ENCODE measurements at places on chromosomes 3 and 15.
A peak's percentile ranks its signal among the peaks of the same experiment; 100 is the strongest.

GRCh38 chr15:41241221-41241964, 10.3 kb downstream of the CHP1 start:
- DNase-seq, result no peak

- DNase-seq, result no peak
These were observed 305.6 kb upstream of the LRRFIP2 start for GRCh38 chr3:37479981-37480380.

GRCh38 chr3:120181632-120182031, 87.4 kb upstream of the GSK3B start:
- no peak for DNase-seq

DNA sequence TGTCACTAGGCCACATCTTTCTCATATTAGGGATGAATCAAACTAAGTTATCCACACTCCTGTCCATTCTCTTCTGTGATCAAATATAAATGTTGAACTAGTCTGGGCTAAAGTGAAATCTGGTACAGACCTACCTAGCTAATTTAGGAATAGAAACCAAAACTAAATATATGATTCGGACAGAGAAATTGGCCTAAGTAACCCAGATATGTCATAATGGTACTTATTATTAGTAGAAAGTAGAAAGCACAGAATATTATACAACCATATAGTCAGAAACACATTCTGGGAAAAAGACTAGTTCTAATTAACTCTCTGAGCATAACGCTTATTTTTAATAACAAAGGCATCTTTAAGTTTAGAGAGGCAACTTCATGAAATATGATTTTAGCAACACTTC, 389.0 kb downstream of the LSAMP start:
- DNase-seq, result no peak

DNA sequence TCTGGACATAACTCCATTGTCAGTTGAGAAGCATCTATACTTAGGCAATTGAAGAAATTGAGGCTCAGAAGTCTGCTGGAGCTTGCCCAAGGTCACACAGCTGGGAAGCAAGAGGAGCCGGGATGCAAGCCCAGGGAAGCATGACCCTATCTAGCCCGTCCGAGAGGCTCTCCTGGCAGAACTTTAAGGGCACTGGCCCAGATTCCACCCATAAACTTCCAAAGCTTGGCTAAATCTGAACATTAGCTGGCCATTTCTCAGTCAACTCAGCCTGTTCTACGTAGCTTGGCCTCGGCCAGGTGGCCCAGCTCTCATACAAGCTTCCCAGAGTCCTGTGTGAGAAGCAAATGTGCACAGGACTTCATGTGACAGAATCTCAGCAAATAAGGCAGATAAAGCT, 75.8 kb downstream of the LRIG1 start:
- peak; percentile 42 for DNase-seq

DNA sequence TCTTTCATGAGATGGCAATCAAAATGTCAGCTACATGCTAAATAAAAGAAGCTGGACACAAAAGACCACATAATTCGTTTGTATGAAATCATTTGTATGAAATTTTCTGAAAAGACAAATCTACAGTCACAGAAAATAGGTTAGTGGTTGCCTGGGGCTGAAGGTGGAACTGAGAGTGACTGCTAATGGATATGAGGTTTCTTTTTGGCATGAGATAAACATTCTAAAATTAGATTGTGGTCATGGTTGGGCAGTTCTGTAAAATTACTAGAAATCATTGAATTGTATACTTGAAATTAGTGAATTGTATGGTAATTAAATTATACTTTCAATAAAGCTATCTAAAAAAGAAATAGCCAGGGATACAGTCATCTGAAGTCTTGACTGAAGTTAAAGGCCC, 2.7 kb upstream of the DMXL2 start:
- DNase-seq, result no peak

GRCh38 chr3:105465251-105465853, 98.6 kb downstream of the ALCAM start:
- DNase-seq, result no peak

DNA sequence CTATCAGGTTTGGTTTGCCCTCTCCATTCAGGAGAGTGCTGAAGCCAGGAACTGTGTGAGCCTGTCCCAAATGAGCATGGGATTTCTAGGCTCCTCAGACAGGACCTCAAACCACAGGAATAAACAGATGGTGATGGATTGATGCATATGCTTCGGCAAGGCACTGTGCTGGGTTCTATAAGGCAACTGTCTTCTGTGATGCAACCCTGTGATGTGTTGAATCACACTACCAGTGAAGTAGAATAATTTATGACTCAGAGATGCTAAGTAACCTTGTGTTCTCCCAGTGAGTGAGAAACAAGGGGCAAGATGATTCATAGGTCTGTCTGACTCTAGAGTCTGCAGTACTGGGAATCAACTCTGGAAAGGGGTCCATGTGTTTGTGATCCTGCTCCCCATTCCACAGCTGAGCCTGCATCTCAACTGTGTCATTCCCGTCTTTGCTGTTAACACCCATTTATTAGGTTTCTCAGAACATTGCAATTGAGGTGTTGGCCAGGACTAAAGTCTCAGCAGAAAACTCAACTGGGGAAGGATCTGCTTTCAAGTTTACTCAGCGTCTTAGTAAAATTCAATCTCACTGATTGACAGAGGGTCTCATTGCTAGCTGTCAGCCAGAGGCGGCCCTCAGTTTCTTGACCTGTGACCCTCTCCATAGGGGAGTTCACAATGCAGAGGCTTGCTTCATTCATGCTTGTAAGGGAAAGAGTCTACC, 510.1 kb upstream of the CFAP20DC start:
- no peak for DNase-seq

DNA sequence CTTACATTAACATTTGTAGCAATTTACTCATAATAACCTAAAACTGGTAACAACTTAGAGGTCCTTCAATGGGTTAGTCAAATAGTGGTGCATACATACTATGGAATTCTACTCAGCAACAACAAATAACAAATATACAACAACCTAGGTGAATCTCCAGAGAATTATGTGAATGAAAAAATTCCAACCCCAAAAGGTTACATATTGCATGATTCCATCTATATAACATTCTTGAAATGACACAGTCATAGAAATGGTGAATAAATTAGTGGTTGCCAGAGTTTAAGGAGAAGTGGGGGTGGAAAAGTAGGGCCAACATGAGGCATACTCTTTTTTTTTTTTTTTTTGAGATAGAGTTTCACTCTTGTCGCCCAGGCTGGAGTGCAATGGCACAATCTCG, 12.7 kb upstream of the SNTN start:
- no peak for DNase-seq

- no peak for DNase-seq
These were observed 33.1 kb upstream of the UBE2Q2 start for GRCh38 chr15:75809986-75810750.

DNA sequence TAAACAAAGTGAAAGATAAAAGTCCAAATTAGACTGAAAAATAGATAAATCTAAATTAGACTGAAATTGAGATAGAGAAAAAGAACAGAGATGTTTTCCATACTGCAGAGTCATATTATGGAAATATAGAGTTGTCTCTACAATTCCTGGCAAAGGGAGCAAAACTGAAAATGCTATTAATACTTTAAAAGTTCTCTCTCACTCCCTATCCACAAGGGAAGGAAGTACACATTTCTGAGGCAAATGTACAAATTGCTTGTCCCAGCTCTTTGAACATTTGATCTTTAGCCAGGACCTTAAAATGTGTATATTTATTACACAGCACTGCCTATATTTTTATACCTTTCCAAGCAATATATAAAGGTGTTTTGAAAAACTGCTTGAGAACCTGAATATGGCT, 225.1 kb upstream of the SEMA6D start:
- no peak for DNase-seq

DNA sequence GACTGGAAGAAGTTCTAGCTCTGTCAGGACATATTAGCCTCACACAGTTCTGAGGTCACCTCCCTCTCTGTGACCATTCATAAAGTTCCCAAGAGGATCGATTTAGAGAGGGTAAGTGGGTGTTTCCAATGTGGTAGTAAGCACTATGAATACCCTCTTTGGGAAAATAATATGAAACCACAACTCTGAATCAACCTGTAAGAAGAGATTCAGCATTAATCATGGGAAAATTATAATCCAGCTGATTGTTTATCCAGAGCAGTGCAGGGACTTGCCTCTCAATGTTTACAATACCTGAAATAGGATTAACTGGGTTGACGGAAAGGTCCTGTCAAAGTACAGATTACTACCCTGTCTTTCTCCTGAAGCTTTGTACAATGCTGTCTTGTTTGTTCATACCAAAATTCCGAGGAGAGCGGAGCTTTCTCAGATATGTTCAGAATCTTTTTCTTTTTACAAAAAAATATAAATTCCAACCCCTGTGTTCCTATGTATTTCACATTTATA, 302.9 kb upstream of the DPPA4 start:
- no peak for DNase-seq

- DNase-seq, result no peak
These were observed 20.9 kb downstream of the RAF1 start for GRCh38 chr3:12643010-12643380.

GRCh38 chr3:152284906-152285305, 16.2 kb downstream of the MBNL1 start:
- no peak for DNase-seq

DNA sequence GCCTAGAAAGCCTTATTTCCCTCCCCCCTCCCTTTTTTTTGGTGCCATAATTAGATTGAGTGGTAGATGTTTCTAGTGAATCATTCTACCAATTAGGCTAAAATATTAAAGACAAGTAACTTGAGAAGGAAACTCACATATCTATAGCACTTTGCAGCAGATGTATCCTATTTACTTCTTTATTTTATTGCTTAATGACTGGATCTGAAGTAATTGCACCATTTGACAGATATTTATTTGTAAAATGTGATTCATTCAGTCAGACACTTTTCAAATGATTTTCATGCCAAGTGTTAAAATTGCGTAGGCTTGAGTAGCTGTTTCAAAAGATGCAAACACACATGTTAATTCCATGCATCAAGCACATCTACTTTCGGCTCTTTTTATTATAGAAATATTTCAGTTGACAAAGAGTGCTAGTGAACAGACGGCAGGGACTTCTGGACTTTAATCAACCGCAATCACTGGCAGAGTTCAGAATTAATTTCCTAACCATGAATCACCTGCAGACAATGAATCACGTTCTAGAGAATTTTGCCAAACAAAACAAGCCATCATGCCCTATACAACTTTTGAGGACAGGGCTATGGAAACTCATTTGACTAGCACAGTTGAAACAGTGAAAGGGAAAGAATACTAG, 636.8 kb downstream of the MECOM start:
- DNase-seq, result no peak

DNA sequence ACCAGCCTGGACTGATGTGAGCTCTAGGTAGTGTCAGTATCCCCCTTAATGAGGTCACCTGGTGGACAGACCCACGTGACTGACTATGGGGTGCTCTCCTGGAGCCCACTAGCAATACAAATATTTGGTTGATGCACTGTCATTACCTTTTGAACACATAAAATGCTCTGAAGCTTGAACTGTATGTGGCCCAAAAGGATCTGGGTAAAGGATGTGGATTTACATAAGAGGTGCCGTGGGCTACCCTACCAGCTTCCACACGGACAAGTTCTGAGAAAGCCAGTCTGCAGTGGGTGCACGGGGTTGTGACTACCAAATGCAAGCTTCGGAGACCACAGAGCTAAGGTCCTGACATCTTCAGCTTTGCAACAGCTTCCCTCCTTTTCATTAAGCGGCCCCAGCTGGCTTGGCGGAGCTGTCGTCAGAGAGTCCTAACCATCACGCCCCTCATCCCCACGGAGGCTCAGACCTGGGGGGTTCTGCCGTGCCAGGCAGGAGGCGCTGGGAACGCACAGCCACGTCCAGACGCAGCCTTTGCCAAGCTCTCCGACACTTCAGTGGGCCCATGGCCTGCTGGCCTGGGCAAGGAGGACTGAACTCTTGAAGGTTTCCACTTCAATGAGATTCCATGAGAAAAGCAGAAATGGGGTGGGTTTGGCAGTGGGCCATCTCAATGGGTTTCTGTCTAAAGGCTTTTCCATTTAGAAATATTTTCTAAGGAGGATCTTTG, 228.3 kb downstream of the ADAMTS17 start:
- peak; percentile 83 for DNase-seq

DNA sequence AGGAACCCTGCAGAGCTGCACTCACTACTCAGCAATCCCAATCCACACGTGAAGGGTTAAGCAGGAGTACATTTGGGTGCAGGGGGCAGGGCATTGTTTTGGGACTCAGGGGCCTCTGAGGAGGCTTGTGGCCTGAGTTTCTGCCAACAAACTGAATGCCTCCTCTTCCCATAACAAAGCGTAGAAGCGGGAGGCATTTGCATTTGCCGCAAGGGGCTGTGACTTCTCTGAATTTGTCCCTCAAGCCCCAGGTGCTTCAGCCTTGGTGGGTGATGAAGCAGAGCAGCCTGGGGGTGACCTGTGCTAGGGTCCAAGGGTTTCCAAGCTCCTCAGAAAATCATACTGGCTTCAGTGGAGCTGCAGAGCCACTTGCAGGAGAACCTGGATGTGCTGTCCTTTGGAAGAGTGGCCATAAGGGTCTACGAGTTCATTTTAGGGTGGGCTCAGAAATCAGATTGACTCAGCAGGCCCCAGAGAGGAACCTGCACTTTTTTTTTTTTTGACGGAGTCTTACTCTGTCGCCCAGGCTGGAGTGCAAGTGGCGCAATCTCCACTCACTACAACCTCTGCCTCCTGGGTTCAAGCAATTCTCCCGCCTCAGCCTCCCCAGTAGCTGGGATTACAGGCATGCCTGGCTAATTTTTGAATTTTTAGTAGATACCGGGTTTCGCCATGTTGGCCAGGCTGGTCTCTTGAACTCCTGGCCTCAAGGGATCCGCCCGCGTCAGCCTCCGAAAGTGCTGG, 1.4 kb upstream of the RPSA start:
- DNase-seq, result no peak

- no peak for DNase-seq
These were observed 5.4 kb upstream of the LRRC15 start for GRCh38 chr3:194374935-194375334.

DNA sequence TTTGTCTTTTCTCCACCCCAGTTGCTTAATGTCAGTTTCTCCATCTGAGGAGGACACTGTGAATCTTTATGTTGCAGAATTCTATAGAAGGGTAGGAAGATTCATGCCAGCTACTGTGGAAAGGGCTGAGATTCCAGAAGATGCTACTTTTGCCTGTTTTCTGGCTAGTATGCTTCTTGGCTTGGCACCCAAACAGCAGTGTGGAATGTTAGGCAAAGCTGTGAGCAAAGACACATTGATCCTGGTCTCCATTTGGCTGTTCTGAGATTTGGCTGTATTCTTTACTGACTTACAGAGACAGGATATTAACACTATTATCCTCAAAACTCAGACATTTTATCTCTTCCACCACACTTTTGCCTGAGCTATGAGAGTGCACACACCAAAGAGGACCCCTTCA, 39.3 kb downstream of the PDHB start:
- DNase-seq, result no peak

Measured in femur (tissue), 1 donor.